RCC 7860 (cell line): ENCODE measurements at places on chromosomes 3 and 15.

DNA sequence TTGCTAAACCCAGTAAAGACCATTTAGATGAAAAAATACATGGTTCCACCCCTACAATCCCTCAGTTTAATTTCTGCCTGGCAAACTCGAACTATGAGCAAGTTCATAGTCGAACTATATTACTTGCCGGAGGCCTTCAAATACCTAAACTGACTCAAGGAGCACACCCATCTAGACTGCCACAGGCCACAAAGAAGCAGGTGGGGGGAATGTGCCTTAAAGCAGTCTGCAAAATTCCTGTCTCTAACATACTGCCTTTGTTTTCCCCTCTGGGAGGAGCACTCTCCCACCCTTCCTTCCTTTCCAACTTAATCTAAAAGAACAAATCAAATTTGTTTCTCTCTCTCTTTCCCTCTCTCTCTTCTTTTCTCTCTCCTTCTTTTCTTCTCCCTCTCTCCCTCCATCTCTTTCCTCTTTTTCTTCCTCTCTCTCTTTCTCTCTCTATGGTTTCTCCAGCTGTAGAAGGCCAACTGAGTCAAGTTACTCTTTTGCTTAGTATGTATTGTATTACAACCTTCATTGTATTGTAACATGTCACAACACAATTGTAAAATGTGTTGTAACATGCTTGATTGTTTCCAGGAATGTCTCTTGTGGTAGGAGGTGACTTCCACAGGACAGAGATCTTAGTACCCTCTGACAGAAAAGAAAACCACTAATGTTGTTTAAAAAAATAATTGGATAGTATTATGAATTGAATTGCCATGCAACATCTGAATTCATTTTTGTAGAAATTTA lies 496.3 kb downstream of the ROBO2 start:
- DNase-seq = no peak

DNA sequence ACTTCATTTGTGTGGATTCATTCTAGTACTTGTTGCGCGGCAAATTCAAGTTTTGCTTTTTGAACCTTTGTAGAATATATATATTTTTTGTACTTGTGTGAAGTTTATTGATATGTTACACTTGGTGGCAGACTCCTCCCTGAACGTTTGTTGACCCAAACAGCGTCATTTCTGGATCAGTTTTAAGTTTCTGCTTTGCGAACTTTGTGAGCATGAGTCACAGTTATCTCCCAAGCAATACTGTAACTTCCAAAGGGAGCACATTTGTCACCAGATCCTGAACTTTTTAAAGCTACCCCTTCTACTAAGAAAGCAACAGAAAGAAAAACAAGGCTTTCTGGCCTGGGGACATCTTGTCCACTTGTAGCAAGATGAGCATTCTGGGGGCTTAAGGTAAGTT lies 74.8 kb upstream of the CACNA2D3 start:
- peak; percentile 17 for DNase-seq

GRCh38 chr15:89052474-89052873 lies 35.8 kb upstream of the ABHD2 start:
- no peak for DNase-seq

DNA sequence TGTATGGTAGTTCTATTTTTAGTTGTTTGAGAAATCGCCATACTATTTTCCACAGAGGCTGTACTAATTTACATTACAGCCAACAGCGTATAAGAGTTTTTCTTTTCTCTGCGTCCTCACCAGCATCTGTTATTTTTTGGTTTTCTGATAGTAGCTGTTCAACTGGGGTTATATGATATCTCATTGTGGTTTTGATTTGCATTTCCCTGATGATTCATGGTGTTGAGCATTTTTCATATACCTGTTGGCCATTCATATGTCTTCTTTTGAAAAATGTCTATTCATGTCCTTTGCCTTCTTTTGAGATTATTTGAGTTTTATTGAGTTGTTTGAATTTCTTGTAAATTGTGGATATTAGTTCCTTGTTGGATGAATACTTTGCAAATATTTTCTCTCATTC lies 114.6 kb downstream of the LRRK1 start:
- DNase-seq = no peak

GRCh38 chr3:100104817-100105413 lies 9.4 kb downstream of the FILIP1L start:
- DNase-seq = no peak

GRCh38 chr3:48598323-48599076 lies 3.4 kb upstream of the COL7A1 start:
- DNase-seq = no peak

DNA sequence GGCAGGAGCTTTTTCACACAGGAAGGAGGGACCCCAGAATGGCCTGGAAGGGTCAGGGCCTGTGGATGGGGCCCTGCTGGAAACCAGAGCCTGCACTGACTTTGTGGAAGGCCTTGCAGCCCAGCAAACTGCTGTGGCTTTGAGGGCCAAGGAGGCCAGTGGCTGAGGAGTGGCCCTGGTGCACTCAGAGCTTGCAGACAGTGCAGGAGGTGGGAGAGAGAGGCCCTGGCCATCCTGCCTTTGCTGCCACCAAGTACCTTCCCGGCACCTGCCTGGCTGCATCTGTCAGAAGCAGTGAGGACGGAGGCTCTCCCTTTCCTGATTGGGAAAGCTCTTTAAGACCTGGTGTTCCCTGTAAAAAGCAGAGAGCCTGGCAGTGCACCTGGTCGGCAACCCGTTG lies 6.4 kb downstream of the PSTPIP1 start:
- no peak for DNase-seq

- DNase-seq = no peak
Observed at GRCh38 chr3:126971891-126972351, 11.0 kb upstream of the PLXNA1 start.

- peak; percentile 99 for DNase-seq
Observed at GRCh38 chr15:74193299-74193718, 9.3 kb downstream of the STRA6 start.

DNA sequence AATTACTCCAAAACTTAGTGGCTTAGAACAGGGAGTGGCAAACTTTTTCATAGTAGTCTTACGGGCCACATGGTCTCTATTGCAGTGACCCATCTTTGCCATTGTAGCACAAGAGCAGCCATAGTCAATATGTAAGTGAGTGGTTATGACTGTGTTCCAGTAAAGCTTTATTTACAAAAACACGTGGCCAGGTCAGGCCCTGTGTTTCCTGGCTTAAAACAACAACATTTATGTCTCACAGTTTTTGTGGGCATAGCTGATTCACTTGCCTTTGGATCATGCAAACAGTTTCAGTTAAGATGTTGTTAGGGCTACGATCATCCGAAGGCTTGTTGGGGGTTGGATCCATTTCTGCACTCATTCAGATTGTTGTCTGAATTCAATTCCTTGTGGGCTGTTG lies 103.8 kb downstream of the CHCHD6 start:
- no peak for DNase-seq

DNA sequence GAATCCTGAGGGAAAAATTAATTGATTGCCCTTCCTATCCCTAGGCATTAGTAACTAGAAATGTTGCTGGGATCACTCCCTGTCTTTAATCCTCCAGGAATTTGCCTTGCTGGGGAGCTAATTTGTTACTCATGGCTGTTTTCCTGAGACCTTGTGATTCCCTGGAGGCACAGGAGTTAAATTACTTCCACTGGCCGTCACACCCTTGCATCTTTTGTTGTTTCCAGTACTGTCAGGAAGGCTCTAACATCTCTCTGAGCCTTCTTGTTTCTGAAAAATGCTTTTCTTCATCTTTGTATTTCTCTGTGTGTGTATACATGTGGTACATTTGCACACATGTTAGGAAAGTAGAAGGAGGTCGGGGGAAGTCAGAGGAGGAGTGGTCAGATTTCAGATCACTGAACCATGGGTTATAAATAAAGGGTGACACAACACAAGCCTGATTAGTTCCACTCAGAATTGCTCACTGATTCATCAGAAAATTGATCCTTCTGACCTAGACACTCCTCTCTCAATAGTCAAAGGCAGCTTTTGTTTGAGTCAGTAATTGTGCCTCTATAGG lies 23.5 kb upstream of the LRRFIP2 start:
- no peak for DNase-seq

DNA sequence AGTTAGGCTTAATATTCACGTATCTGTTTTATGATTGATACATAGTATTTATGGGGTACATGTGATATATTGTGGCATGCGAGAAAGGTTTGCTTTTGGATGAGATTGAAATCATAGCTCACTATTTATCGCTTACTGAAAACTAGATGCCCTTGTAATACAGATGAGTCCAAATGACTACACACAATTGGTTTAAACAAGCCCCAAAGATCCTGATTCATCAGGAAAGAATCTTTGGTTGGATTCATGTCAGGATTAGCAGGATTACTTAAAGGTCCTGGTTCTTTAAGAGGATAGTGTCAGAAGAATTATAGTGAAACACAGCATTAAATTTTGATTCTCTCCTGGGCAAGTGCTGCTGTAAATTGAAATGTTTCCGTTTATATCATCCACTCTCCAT lies 18.6 kb upstream of the AADAC start:
- DNase-seq = peak; percentile 29

- DNase-seq = no peak
Observed at GRCh38 chr3:161794551-161794950, 297.9 kb downstream of the OTOL1 start.

DNA sequence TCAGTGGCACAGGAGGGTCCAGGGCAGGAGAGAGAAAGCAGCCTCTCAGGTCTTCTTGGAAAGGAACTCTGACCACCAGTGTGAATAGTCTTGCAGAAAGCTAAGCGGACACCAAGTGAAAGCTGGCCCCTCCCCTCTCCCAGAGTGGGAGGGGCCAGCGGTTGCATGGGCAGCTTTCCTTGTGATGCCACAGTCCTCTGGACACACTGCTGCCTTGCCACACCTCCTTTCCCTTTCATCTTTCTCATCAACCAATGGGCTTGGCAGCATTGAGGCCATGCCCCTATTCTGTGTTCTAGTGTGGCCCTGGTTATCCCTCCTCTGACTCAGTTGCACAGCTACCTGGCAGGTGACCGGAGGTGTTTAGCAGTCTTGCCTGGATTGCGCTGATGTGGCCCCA lies 49.7 kb upstream of the GOLGA6B start:
- no peak for DNase-seq

DNA sequence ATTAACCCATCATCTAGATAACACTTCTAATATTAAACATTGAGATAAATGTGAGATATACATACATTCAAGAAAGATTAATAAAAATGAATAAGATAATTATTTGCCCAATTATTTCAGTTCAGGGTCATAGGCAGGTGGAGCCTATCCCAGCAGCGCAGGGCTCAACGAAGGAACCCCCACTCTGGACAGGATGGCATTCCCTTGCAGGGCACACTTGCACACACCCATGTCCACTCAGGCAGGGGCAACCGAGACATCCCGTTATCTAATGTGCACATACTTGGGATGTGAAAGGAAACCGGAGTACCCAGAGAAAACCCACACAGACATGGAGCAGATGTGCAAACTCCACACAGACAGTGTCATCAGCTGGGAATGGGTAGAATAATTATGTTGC lies 175.4 kb upstream of the CMC1 start:
- no peak for DNase-seq

- DNase-seq = no peak
Observed at GRCh38 chr3:48222616-48223513, at the start of gene CAMP. TSS of gene CAMP (plus strand) at chr3:48223495. CDS start at chr3:48223512, 17 bp downstream.

- DNase-seq = no peak
Observed at GRCh38 chr15:71712182-71712581, 98.2 kb upstream of the NR2E3 start.

DNA sequence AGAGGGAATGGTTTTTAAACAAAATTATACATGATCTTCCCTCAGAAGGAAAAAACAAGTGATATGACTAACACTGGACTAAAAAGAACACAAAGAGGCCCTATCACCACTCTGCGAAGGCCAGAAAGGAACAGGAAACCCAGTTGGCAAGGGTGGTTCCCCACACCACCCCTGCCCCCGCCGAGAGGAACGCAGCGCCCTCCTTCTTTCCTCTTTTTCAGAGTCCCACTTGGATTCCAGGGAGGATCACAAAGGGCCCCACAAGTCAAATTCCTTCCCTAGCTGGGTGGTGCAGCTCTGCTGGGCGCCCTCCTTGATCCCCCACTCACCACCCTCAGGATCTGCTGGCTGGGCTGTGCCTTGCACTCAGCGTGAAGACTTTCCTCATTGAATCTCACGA lies 29.8 kb downstream of the PLA1A start:
- DNase-seq = no peak

GRCh38 chr3:27630885-27631284 lies 91.2 kb downstream of the EOMES start:
- DNase-seq = peak; percentile 21

GRCh38 chr3:155629056-155629455 lies 115.8 kb downstream of the PLCH1 start:
- no peak for DNase-seq

GRCh38 chr15:100877551-100877950 lies 2.1 kb upstream of the ALDH1A3 start:
- no peak for DNase-seq

DNA sequence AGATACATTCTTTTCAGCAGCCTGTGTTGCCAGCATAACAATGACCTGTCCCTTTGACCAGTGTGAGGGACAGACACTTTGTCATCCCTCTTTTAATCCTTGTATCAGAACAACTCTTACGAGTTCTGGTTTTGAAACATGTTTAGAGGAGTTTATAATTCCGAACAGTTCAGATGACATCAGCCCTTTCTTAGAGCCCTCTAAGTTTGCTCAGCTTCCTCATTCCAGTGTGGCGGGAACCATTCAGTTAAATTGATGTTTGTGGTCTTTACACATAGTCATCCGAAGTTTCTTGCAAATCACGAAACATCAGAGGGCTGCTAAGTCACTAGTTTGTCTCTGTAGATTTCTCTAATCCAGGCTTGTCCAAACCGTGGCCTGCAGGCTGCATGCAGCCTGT lies 102.5 kb downstream of the AKAP13 start:
- peak; percentile 81 for DNase-seq
